Activated CD4-positive, alpha-beta T cell treated with anti-CD3 and anti-CD28 coated beads, Interleukin-2, Interleukin-6, amounts not matched to agents 100 ng/mL and 50 ng/mL, durations not matched to agents 16 hours and 8 hours (primary cell): ENCODE measurements at places on chromosomes 12 and 14.

- DNase-seq, result no peak
Measured at GRCh38 chr14:104879983-104880565, 15.0 kb downstream of the CEP170B start.

DNA sequence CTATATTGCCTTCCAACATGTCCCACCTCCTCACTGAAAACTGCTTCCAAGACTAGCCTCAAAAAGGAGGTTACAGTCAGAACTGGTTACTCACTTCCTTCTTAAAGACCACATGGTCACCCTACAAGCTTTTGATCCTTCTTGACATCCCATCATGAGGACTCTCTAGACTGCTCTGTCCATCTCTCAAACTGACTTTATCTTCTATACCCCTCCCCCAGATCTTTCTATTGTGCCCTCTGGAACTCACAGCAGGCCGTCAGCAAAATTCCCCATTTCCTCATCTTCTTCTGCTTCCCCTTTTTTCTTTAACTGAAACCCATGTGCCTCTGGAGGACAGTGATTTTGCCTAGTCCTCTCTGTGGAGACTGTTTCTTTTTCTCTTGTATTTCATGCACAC is 18.1 kb upstream of the IGF1 start:
- DNase-seq, result no peak

DNA sequence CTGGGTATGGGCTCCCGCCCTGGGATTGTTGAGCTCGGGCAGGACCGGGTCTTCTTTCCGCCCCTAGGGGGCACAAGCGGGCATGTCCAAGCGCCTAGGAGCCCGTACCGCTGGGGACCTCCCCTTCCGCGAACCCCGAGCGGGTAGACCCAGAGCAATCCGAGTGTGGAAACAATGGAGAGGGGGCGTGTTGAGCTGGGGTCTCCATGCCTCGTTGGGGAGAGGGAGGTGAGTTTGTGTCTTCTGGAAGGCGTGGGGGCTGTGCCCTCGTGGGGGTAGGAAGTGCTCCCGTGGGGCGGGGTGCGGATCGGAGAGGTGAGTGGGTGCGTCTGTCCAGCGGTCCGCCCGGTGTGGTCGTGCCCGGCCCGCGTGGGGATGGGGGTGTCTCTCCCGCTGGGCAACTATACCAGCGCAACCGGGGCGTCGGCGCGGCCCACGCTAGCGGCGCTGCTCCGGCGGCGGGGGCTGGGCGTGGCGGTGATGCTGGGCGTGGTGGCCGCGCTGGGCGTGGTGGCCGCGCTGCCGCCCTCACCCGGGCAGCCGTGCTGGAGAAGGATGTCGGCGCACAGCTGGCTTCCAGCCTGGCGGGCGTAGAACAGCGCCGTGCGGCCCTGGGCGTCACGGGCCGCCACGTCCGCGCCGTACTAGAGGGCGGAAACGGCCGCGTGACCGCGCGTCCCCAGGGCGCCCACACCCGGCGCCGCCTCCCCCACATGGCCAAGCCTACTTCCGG is 12.2 kb downstream of the AGAP2 start:
- DNase-seq, result peak; percentile 35

- no peak for DNase-seq
Measured at GRCh38 chr12:123132951-123133619, 17.8 kb downstream of the PITPNM2 start.

DNA sequence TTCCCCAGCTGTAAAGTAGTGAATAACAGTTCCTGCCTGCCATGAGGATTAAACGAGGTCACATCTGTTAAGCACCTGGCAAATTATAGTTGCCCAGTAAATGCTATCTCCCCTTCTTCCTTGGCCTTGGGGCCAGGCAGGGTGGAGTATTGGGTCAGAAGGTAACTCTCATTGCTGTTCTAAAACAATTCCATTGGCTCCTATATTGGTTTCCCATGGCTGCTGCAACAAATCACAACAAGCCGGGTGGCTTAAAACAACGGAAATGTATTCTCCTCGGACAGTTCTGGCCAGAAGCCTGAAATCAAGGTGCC is 31.9 kb downstream of the MMAB start:
- no peak for DNase-seq

DNA sequence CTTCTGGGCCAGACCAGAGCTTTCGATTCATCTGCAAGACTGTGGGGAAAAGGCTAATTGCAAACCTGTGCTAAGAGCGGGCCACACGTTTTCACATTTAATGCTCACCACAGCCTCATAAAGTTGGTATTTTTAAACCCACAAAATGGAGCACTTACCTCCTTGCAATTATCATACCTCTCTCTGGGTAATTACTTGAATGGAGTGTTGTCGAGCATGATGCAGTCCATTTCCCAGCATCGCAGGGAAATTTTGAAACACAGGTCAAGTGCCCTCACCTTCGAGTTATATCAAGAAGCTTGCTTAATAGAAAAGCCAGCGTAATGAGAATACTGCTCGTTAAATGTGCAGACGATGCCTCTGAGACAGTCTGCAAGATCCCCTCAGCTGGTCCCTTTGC is 8.8 kb upstream of the IFI27L2 start:
- no peak for DNase-seq

DNA sequence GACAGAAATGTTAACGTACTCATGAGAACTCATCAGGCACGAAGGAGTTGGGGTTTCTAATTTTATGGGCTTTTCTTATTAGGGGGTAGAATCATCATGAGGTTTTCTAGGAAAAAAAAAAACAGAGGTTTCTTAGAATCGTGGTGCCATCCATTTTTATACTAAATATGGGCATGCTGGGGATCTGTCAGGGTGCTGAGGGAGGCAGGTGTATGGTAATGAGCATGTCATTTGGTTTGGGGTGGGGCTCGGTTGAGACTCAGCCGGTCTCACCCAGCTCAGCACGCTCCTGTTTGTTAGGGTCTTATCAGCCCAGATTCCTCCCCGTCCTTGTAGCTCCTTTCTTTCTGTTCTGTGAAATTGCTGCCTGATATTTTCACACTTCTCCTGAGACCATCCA is 98.2 kb downstream of the DICER1 start:
- DNase-seq, result peak; percentile 2

- no peak for DNase-seq
Measured at GRCh38 chr12:113142173-113142885, 6.8 kb upstream of the RASAL1 start.

DNA sequence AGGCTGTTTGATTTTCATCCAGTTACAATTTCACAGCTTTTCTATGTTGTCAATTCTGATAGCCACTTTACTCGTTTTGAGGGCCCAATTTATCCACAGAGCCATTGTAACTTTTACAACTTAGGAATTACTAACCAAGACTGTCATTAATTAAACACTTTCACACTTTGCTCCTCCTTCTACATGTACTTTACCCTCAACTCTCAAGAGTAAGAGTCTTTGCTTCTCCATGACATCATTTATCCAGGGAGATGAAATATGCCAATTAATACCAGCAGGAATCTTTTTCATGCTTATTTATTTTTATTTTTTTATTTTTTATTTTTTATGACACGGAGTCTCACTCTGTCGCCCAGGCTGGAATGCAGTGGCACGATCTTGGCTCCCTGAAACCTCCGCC is 13.5 kb downstream of the SLIRP start:
- no peak for DNase-seq

DNA sequence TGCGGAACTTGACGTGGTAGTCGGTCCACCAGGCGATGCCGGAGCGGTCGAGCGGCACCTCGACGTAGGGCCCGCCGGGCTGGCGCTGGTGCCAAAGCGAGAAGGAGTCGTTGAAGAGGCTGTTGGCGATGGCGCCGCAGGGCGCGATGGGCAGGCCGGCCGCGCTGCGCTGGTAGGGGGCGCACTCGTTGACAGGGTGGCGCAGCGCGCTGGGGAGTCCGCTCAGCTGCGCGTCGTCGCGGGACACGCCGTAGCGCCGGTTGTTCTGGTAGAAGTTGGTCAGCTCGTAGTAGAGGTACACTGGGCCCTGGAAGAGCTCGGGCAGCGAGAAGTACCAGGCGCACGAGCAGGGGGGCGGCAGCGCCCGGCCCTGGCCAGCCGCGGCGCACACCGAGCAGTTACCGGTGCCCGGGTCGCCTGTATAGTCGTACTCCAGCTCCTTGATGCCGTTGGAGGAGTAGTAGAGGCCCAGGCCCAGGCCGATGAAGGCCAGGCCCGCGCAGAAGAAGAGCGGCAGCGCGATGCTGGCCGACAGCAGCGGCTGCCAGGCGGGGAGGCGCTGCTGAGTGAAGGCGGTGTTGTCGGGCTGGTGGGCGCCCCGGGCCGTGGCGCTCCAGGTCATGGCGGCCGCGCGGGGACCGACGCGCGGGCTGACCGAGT is 482 bp downstream of the TMEM30B start:
- DNase-seq, result peak; percentile 84

- no peak for DNase-seq
Measured at GRCh38 chr12:122072031-122072970, 6.3 kb upstream of the MLXIP start.

- peak; percentile 9 for DNase-seq
Measured at GRCh38 chr14:77589099-77589498, 27.3 kb downstream of the SPTLC2 start.

- no peak for DNase-seq
Measured at GRCh38 chr12:24750263-24750662, 198.6 kb downstream of the BCAT1 start.

GRCh38 chr12:29599381-29599780 is 101.9 kb upstream of the OVCH1 start:
- no peak for DNase-seq

DNA sequence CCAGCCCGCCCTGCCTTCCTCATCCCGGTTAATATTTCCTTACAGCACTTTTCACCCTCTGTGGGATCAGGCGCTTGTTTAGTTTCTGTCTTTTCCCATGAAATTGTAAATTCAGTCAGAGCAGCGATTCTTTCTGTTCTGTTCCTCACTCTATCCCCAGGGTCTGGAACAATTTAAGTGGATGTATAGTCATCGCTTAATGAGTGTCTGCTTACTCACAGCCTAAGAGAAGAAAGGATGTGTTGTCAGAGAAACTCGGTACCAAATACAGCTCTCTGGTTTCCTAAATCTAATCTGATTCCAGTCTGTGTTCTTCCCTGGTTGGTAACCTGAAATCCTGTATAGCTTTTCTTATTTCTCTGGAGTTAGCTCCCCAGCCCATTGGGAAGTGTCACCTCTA is 44.9 kb downstream of the FOS start:
- no peak for DNase-seq

DNA sequence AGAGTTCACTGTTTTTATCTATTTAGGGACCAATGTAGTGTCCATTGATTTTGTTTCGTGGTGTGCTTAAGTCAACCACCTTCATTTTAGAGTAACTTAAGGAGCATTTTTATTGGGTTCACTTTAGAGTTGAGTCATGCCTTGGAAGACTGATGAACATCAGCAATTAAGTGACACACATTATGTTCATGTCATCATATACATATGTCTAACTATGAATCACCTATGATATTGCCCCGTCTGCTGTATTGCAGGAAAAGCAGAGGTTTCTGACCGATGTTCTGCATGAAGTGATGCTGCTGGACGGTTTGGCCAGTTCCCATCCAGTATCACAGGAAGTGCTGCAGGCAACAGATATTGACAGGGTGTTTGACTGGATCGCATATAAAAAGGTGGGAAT is 227.1 kb downstream of the TRHDE start:
- DNase-seq, result no peak

- DNase-seq, result no peak
Measured at GRCh38 chr12:48768147-48768546, 20.7 kb downstream of the ADCY6 start.

DNA sequence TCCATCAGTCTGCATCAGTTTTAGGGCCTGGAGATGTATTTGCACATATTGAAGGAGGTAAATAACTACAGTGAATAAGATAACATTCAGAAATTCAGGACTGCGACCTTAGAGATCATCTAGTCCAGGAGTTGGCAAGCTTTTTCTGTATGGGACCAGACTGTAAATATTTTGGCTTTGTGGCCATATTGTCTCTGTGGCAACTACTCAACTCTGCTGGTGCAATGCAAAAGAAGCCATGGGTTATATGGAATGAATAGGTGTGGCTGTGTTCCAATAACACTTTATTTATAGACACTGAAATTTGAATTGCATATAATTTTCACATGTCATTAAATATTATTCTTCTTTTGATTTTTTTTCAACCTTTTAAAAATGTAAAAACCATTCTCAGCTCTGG is 156.6 kb downstream of the METTL25 start:
- no peak for DNase-seq

- DNase-seq, result no peak
Measured at GRCh38 chr12:103326190-103326589, 169.6 kb downstream of the C12orf42 start.

- DNase-seq, result no peak
Measured at GRCh38 chr12:123843912-123844748, 82.0 kb downstream of the DNAH10 start.

DNA sequence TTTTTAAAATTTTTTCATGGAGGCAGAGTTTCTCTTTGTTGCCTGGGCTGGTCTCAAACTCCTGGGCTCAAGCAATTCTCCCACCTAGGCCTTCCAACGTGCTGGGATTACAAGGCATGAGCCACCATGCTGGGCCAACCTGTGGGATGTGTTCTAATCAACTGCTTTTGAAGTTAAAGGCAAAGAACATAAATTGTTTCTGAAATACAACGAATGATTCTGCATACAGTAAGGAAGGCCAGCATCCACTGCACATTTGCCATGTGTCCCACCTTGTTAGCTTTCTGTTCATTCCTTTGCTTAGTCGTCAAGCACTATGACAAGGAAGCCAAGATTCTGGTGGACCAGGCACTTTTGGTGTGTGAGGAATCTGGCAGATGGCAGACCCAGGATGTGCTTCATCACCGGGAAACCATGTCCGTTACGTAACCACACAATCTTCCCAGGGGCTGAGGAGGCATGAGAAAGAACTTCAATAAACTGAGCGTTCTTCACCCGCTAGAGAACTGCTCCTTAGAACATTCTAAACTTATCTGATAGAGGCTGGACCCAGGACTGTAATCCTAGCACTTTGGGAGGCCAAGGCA is 24.5 kb downstream of the MOK start:
- DNase-seq, result no peak

- no peak for DNase-seq
Measured at GRCh38 chr12:3283137-3283680, 206.0 kb downstream of the TSPAN9 start.

- DNase-seq, result no peak
Measured at GRCh38 chr12:81089412-81089811, 11.5 kb downstream of the ACSS3 start.

GRCh38 chr14:77554207-77554606 is 55.6 kb upstream of the ISM2 start:
- peak; percentile 22 for DNase-seq

- DNase-seq, result no peak
Measured at GRCh38 chr12:92300777-92301176, 155.1 kb upstream of the BTG1 start.

DNA sequence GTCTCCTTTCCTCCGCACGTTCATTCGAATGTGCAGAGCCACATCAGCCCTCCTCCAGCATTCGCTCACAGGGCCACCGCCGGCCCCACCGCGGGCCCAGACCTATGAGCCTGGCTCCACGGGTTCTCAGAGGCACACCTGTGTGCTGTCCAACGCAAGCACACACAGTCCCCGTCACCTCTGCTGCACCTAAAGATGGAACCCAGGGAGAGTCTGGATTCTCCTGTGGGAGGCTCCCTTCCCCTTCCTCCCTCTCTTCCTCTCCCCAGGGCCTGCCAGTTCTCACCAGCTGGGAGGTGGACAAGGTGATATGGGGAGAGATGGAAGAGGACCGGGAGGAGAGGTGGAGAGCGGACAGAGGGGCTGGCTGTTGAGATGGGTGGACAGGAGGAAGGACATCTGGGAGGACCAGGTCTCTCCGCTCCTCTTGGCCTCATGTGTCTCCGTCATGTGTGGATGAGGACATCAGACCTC is 4.9 kb upstream of the AQP6 start:
- no peak for DNase-seq
